Foreskin keratinocyte (primary cell): ENCODE measurements at places on chromosomes 2 and 18.

- no peak for DNase-seq
Observed at GRCh38 chr2:96256611-96257113, 9.1 kb downstream of the TMEM127 start.

DNA sequence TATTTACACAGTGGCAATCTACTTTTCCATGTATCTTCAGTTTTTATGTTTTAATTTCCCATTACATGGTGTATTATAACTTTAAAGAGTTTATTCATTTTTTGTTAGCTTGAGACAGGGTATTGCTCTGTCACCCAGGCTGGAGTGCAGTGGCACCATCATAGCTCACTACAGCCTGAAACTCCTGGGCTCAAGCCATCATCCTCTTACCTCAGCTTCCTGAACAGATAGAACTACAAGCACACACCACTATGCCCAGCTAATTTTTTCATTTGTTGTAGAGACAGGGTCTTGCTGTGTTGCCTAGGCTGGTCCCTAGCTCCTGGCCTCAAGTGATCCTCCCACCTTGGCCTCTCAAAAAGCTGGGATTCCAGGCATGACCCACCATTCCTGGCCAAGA is 66.8 kb downstream of the COA5 start:
- no peak for DNase-seq

DNA sequence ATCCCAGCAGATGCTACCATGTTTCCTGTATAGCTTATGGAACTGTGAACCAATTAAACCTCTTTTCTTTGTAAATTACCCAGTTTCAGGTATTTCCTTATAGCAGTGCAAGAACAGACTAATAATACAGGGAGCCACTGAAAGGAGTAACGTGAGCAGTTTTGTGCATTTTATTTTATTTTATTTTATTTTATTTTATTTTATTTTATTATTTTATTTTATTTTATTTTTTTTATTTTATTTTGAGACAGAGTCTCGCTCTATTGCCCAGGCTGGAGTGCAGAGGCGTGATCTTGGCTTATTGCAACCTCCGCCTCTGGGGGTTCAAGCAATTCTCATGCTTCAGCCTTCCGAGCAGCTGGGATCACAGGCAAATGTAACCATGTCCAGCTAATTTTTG is 156.3 kb upstream of the MSH6 start:
- no peak for DNase-seq

- DNase-seq = no peak
Observed at GRCh38 chr2:231546014-231546715, 15.9 kb upstream of the NMUR1 start.

GRCh38 chr2:55153584-55154299 is 78.4 kb downstream of the CLHC1 start:
- DNase-seq = peak; percentile 70

GRCh38 chr2:232038251-232038880 is 76.9 kb downstream of the DIS3L2 start:
- no peak for DNase-seq
